ENCODE measurements at places on chromosomes 4 and X.
A peak's percentile ranks its signal among the peaks of the same experiment; 100 is the strongest.

DNA sequence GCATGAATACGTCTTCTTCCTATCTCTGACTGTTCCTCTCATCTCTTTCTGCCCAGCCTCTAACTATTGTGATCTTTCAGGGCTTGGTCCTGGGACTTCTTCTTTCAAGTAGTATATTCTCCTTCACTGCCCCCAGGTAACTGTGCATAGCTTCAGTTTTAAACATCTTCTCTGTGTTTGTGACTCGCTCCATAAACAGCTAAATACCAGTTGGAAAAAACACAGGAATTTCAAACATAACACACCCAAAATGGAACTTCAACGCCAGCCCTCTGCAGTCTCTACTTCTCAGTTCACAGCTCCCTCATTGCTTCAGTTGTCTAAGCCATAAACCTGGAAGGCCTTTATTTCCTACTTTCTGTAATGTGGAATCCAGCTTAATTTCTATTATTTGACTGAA, 16.6 kb downstream of the TRIML2 start:
- no peak for DNase-seq

DNA sequence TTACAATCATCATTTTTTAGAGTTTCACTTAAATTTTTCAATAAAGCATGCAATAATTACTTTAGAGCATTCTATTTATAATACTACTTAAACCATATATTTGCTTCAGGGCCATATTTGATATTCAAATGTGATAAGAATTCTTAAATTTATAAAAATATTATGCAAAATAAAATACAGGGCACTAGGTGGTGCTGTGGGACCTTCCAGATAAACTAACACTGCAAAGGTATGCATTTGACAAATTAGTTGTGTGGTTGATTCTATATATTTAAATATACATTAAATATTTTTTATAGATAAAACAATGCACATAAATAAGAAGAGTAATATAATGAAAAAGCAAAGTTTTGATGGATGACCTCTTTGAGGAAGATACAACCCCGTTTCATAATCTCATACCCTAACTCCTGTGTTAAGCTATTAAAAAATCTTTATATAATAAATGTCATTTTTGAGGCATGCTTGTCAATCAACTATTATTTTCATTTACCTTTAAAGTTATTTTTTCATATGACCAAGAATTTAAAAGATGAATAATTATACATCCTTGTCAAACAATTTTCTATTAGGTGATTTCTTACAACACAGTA, 128.4 kb downstream of the REELD1 start:
- DNase-seq = no peak

- DNase-seq = no peak
These were observed 130.8 kb downstream of the TLL1 start for GRCh38 chr4:166003811-166004210.

DNA sequence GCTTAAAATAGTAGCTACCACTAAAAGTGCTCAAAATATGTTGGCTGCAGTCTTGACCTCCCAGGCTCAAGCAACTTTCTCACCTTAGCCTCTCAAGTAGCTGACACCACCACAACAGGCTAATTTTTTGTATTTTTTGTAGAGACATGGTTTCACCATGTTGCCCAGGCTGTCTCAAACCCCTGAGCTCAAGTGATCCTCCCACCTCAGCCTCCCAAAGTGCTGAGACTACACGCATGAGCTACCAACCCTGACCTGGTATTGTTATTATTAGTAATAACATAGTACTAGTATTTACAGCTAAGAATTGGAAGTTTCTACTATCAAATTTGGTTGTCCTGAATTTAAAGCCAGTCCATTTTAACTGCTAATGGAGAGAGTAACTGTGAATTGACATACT, 18.0 kb downstream of the STAP1 start:
- no peak for DNase-seq

- DNase-seq = peak; percentile 59
These were observed 17.3 kb downstream of the ASMTL start for GRCh38 chrX:1435241-1435895.

DNA sequence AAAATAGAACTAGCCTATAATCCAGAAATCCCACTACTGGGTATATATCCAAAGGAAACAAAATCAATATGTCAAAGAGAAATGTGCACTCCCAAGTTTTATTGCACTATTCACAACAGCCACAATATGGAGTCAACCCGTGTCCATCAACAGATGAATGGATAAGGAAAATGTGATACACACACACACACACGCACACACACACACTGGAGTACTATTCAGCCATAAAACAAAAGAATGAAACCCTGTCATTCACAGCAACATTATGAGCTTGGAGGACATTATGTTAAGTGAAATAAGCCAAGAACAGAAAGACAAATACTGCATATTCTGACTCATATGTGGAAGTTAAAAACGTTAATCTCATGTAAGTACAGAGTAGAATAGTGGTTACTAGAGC, 5.8 kb upstream of the FHL1 start:
- no peak for DNase-seq

- no peak for DNase-seq
These were observed 13.1 kb upstream of the KLHL13 start for GRCh38 chrX:118129681-118130080.

- DNase-seq = no peak
These were observed 1.2 kb downstream of the PPARGC1A start for GRCh38 chr4:23888421-23889319.

- DNase-seq = no peak
These were observed 222.9 kb downstream of the ARHGAP24 start for GRCh38 chr4:85697854-85698253.

DNA sequence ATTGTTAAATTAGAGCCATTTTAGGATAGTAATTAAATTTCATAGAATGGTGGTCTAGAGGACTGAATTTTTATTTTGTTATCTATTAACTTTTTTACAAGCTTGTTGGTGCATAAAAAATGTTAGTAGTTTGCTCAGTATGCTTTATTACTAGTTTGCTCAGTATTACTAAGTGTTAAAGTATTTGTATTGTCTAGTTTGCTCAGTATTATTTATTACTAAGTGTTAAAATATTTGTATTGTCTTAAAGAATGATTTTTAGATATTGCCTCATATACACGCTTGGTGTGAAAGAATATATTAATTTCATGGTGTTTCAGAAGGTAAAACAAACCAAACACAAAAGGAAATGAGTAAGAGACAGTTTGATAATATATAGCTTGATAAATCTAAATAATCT, 268.4 kb upstream of the MAGEB18 start:
- no peak for DNase-seq

DNA sequence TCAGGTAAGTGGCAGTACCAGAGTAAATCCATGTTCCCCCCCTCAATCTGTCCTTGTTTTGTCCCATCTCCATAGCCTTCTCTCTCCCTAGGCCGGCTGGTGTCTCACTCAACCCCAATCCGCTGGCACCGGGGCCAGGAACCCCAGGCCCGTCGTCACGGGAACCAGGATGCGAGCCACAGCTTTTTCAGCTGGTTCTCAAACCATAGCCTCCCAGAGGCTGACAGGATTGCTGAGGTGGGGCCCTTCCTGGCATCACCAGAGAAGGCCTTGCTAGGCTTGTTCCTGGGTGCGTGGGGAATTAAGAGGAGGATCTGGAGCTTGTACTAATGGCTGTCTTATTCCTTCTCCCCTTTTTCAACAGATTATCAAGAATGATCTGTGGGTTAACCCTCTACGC, 2.7 kb downstream of the TSPYL2 start:
- no peak for DNase-seq

All from activated effector memory CD4-positive, alpha-beta T cell treated with anti-CD3 and anti-CD28 coated beads, Interleukin-2, amount 50 U/mL, for 16 hours (primary cell).